Activated CD4-positive, alpha-beta T cell treated with anti-CD3 and anti-CD28 coated beads, Interleukin-2, amount 10 ng/mL, durations not matched to agents 7 days and 5 days (primary cell): ENCODE measurements at places on chromosomes 1 and 21.
A peak's percentile ranks its signal among the peaks of the same experiment; 100 is the strongest.

DNA sequence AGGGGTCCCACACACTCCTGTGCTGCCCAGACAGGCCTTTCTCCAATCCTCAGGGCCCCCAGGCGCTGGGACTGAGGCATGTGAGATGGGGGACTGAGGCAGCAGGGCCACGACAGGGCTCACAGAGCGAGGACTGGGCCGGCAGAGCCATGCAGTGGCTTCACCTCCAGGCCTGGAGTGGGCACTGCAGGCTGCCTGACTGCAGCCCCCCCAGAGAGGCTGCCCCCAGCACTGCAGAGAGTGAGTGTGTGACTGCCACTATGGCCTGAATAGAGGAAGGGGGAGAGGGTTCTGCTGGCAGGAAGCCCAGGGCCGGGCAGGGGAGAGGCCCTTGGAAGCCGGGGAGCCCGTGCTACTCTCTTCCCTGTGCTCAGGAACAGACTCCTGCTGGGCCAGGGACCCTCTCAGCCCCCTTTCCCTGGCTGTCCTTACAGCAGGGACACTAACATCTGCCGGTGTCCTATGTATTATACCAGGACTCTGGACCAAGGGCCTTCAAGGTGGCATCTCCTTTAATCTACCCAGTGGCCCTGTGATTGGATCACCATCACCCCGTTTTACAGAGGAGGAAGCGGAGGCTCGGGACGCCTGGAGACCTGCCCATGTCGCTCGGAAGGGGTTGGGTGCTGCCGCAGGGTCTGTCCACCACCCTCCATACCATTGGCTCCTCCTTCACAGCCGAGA is 20.2 kb upstream of the PLEKHG5 start:
- no peak for DNase-seq

DNA sequence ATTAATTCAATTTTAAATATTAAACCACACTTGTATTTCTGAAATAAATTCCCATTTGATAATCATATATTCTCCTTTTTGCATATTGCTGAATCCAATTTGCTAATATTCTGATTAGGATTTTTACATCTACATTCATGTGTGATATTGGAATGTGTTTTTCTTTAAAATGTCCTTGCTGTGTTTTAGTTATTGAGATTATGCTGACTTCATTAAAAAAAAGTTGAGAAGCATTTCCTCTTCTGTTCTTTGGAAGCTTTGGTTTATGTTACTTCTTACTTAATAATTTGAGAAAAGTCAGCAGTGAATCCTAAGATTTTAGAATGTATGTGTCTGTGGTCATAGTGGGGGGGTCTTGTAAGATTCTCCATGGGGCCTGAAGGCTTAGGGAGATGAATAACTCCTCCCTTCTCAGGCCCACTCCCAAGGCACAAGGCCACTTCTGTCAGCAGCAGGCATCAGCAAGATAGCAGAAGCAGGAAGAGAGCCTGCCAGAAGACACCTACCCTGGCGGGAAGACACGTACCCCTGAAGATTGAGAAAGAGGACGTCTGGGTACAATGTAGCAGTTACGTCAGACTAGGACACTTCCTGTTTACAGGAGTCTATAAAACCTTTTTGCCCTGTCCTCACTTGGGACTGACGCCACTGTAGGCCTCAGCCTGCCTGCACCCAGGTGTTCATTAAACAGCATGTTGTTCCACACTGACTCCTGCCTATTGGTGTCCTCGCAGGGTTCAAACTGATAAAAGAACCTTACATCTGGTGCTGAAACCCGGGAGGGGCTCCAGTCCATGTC is 56.9 kb downstream of the ODF2L start:
- DNase-seq = no peak

DNA sequence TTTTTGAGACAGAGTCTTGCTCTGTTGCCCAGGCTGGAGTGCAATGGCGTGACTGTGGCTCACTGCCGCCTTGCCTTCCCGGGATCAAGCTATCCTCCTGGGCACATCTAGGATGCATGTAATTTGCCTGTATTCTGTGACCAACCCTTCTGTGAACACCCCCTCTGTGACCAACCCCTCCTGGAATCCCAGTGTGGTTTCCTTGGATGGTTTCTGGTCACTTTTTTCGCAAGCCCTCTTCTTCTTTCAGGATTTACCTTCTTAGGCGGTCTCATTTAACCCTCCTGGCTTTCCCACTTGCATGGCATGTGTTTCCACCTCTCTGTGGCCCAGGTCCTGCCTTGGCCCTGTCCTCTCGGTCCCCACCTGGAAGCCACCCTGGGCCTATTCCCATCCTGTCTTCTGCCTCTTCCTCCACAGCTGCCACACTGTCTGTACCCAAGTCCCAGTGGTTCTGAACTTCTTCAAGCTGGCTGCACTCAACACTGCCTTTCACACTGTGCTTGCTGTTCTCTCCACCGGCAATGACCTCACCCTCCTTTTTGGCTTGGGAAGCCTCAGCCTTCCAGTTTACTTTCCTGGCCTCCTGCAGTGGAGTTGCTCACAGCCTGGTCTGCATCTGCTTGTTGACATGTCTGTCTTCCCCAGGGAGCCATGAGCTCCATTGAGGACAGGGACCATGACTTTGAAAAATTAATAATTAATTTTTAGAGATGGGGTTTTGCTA is 57.0 kb downstream of the DISC1 start:
- DNase-seq = no peak

DNA sequence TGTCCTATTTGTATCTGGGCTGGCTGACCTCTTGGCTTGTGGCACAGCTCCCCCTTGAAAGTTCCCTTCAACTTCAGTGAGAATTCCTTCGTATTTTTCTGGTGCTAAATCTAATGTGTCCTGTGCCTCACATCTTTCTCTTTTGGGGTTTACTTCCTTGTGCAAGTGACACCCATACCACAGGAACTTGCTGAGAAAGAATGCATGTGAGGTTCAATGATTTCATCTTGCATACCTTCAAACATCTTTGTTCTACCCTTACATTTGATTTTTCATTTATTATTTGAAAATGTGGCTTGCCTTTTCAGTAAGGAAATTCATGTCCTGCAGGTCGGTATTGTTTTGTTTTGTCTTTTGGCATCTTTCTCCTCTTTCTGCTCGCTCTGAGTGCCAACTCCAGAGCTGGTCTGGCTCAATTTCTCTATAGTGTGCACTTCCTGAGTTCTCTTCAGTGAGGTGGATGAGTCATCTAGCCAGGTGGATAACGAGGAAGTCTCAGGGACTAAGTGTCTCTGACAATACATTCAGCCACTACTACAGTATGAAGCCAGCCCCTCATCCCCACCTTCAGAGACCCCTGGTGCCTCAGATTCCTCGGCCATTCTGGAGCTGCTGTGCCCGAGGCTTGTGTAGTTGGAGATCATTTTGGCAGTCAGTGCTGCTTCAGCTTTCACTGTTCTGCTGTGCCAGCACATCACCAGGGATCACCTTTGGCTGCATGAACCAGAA is 59.5 kb downstream of the RIPK4 start:
- DNase-seq = no peak

DNA sequence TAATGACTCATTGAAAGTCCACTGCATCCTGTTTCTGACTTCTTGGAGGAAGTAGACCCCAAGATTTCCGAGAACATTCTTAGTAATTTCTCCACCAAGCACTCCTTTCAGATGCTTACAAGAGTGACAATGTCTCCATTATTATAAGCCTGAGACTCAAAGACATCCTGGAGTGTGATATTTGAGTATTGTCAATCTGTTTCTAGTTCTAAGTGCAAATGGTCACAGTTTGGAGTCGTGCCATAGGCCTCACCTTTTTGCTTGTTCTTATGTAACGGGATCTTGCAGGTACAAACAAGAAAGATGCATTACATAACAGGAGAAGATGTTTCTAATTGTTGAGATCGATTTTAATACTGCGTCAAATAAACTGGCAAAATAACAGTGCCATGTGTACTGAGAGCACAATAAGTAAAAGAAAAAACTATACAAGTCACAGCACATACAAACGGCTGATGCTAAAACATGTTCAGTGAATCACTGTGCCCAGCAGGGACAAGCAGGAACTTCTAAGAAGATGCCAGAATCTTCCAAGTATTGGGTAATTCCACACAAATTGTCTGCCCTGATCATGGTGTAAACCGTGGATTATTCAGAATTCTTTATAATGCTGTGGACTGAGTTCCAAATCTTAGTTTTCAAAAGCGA is 54.1 kb downstream of the CD2 start:
- DNase-seq = no peak

DNA sequence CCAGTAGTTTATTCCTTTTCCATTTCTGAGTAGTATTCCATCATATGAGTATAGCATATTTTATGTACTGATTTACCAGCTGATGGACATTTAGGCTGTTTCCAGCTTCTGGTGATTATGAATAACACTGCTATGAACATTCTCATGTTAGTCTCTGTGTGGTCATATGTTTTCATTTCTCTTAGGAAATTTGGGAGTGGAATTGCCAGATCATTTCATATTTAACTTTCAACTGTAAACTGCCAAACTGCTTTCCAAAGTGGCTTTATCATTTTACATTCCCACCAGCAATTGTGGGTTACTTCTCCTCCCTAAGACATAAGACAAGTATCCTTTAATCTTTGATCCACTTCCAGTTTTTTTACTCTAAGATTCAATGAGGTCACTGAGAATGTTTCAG is 85.7 kb upstream of the RALGPS2 start:
- DNase-seq = no peak

GRCh38 chr1:19313636-19313959 is 1.5 kb downstream of the SLC66A1 start:
- DNase-seq = no peak

DNA sequence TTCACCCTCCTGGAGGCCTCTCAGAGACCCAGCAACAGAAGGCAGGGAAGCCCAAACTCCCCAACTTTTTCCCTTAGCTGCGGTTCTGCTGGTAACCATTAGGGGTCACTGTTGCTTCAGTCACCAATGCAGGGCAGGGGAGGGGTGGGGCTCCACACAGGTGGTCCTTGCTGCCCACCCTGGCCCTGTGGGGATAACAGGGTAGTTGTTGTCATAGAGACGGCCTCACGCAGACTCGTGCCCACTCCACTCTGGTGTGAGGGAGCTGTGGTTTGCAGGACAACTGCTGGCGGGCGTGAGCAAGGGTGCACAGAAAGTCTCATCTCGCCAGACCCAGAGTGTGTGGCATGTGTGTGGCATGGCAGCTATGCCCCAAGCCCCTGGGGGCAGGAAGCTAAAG is 19.9 kb downstream of the INSRR start:
- DNase-seq = peak; percentile 55

DNA sequence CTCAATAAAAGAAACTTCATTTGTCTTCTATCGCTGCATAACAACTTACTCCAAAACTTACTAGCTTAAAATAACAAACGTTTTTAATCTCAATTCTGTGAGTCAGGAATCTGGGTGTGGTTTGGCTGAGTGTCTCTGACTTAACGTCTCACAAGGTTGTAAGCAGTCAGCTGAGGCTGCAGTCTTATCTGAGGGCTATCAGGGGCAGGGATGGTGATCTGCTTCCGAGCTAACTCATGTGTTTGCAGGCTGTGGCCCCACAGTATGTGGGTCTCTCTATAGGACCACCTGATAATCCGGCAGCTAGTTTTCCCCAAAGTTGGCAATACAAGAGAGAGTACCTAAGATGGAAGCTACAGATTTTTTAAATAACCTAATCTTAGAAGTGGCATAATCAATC is 234.2 kb upstream of the FGGY start:
- DNase-seq = no peak

DNA sequence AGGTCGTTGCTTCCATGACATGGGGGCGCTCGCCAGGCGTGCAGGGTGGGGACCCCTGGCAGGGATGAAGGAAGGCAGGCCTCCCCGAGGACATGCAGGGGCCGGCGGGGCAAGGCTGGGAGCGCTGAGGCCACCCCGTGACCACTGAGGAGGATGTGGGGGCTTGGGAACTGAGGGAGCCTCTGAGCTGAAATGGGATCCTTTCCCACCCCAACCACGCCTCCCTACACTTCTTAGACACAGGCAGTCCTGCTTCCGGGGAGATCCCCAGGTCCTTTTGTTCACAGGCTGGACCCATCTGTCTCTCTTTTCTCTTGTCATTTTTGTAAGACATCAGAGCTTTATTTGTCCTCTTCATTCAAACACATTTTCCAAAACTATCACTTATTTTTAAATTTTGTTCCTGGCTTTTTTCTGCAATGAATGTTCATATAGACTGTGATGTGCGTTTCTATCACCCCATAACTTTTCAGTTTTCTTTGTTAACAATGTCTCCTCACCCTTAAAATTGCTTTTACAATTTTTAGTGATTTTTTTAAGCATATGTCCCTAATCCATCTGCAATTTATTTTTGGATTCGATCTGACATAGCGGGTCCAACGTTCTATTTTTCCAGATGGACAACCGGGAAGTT is 156.7 kb upstream of the BACE2 start:
- no peak for DNase-seq

- no peak for DNase-seq
Observed at GRCh38 chr1:79052829-79053449, 46.4 kb upstream of the ADGRL4 start.

GRCh38 chr1:233613252-233614172 is at the start of gene KCNK1:
TSS of gene KCNK1 (plus strand) at chr1:233614106. CDS start at chr1:233614172, 66 bp downstream.
- no peak for DNase-seq

DNA sequence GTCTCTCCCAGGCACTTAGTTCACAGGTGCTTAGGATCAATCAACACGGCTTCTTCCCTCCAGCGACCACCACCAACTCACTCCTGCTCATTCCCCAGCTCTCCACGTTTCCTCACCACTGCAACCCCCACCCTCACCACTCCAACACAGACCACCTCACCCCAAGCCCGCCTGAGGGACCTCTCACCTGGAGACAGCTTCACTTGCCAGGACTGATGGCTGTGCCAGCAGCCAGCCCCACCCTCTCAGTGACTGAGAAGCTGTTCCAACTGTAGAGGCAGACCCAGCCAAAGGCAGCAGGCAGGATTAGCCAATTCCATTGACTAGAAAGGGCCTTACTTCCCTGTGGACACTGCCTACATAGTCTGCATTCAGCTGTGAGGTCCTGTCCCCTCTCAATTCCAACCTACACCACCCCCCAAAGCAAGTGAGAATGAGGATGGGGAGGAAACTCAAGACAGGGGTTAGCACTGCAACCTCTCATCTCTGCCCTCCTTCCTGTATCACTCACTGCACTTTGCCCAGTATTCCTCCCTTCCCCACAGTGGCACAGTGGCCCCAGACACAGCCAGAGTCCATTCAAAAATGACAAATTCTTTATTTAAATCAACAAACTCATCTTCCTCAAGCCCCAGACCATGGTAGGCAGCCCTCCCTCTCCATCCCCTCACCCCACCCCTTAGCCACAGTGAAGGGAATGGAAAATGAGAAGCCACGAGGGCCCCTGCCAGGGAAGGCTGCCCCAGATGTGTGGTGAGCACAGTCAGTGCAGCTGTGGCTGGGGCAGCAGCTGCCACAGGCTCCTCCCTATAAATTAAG is 7.6 kb downstream of the TAGLN2 start:
- no peak for DNase-seq

DNA sequence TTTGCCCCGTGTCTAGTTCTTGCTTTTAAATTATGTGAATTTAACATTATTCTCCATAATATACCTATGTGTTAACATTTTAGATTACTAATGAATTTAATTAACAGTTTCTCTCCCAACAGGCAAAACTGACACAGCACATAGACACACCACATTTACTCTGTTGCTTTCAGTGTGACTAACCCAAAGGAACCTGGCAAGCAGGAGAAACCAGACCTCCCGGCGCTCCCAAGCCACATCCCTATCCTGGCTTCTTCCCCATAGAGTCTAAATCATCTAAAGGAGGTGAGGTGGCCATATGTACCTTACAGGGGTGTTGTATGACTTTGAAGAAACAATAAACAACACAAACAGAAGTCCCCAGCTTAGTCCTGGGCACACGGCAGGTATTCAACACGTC is 69.2 kb downstream of the CAPZB start:
- no peak for DNase-seq
